Psoas muscle (tissue), 8 donors: ENCODE measurements at places on chromosomes 16 and 17. TPM values are rescaled to one million over a fixed set of nuclear protein-coding genes. Genes with fewer than 3 reads are reported as not detected.

GRCh38 chr17:39239640-39240314 lies 14.0 kb upstream of the STAC2 start:
- DNase-seq = no peak

- peak; percentile 87 for DNase-seq
These were observed 8.2 kb downstream of the USP22 start for GRCh38 chr17:21034340-21035235.

- DNase-seq = no peak
These were observed 1.1 kb upstream of the RAPGEFL1 start for GRCh38 chr17:40175928-40176753.

DNA sequence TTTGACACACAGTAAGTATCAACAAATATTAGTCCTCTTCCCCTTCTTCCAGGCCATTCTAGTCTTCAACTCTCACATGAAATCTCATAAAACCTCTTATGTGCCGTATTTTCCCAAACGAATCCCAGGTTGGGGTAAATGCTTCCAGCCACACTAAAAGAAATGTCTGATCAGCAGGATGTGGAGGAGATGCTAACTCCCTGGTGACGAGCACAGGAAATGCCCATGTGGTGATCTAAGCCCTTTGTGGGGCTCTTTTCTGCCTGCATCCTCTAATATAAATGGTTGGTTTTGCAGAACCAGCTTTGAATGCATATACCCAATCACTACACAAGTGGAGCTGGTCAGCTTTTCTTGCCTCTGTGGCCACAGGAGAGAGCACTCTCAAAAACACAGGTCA lies 498.2 kb upstream of the ERCC4 start:
- no peak for DNase-seq

DNA sequence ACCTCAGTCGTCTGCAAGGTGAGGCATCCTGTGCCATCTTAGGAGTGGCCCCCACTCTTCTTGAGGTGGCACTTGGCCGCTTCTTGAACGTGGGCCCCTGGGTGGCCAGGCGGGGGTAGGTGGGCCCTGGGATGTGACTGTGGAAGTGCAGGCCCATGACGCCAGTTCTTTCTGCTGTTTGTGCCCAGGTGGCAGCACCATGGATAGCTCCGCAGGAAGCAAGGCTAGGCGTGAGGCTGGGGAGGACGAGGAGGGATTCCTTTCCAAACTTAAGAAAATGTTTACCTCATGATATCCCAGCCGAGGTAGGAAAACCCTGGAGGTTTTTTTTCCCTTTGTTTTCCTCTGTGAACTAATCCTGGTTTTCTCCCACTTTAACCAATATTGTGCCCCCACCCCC lies 19.8 kb downstream of the NMRAL1 start:
- DNase-seq = no peak

- DNase-seq = no peak
These were observed 7.4 kb upstream of the EPX start for GRCh38 chr17:58184986-58185761.

DNA sequence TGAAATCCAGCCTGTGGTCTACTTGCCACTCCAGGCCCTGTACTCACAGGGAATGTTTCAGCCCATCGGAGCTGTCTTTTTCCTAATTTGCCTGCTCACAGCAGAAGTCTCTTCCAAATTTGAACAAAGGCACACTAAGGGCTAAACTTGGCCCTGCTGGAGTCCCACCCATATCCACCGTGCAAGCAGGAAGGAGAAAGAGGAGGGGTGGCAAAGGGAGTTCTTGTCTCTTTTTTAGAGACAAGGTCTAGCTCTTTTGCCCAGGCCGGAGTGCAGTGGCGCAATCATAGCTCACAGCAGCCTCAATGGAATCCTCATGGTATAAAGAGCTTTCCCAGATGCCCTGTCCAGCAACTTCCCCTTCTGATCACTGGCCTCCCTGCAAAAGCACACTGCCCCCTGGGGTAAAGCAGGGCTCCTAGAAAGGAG lies 2.7 kb upstream of the PRM1 start:
- DNase-seq = no peak

- peak; percentile 47 for DNase-seq
These were observed 4.4 kb upstream of the RAB26 start for GRCh38 chr16:2143878-2144485.

GRCh38 chr17:11492511-11492910 lies 105.8 kb upstream of the DNAH9 start:
- no peak for DNase-seq

DNA sequence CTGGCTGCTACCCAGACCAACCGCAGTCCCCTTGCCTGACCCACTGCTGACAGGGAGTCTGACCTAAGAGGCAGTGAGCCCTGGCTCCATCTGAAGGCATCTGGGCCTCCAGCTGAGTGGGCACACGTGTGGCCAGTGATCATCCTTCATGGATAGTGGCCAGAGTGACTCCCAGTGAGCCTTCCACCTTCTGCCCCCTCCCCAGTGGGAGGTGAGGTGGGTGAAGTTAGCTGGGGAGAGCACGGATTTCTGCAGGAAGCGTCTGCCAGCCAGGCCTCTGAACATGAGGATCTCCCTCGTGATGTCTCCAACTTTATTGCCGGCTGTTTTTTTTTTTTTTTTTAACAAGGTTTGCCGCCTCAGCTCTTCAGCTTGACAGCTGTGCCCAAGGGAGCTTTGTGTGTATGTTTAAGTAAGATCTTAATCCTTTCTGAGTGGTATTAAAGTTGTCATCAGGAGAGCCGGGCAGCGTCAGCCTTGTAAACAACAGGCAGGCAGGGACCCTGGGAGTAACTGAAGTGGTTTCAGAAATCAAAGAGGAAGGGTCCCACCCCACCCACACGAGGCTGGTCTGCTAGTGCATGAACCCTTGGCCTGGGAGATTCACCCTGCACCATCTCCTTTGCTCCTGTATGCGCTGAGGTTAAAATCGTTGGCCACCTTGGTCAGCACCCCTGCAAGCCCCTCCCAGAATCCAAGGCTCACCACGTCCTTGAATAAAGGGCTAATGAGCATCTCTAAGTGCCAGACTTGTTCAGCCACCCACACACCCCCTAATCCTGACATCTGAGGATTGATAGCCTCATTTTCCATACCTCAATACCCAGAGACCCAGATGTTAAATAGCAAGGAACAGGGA lies 33.3 kb downstream of the RHBDL3 start:
- no peak for DNase-seq

- DNase-seq = no peak
These were observed 298.1 kb upstream of the IRX5 start for GRCh38 chr16:54632322-54633220.

- DNase-seq = no peak
These were observed 35.5 kb downstream of the KSR1 start for GRCh38 chr17:27491713-27492190.

GRCh38 chr16:79401782-79402181 lies 198.8 kb downstream of the MAF start:
- no peak for DNase-seq

GRCh38 chr16:11550791-11551498 lies 35.8 kb downstream of the LITAF start:
- no peak for DNase-seq

GRCh38 chr17:62206550-62206949 lies 141.5 kb upstream of the MED13 start:
- no peak for DNase-seq

DNA sequence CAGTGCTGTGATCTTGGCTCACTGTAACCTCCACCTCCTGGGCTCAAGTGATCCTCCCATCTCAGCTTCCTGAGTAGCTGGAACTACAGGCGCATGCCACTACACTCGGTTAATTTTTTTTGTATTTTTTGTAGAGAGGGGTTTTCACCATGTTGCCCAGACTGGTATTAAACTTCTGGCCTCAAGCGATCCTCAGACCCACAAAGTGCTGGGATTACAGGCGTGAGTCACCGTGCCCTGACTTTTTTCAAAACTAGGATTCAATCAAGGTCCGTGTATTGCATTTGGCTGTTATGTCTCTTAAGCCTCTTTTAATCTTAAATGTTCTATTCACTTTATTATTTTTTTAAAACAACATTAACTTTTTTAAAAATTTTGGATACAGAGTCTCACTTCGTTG lies 4.3 kb upstream of the CCL22 start:
- DNase-seq = no peak

- DNase-seq = peak; percentile 87
These were observed 13.7 kb upstream of the CNGB1 start for GRCh38 chr16:57984443-57985203.

DNA sequence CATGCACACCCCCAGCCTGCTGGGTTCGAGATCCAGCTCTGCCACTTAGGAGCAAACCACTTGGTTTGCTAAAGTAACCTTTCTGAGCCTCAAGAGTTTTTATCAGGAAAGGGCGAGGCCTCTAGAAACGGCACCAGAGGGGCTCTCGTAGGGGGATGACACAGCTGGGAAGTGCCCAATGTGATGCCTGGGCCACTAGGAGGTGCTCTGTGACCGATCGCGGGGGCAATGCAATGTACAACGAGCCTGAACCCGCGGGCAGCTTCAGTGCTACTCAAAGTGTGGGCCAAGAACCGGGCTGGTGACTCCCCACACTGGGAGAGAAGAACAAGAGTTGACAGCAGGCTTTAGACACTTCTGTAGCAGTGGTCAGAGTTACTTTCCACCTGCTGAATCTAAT lies 9.4 kb downstream of the C16orf89 start:
- no peak for DNase-seq

DNA sequence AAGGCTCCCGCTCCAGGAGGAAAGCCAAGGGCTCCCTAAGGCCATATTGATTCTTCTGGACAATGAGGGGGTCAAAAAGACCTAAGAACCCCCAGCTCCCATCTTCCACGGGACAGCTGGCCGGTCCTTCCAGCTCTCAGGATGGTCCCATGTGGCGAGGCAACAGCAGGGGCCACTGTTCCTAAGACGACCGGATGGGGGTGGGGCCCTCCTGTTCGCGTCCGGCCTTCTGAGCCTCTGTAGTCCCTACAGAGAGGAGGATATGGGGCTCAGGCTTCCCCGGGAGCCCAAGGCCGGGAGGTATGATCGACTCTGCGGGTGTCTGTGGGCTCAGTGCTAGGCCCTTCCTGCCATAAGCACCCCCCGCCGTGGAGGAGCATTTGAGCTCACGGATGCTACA lies 6.0 kb upstream of the DCXR start:
- DNase-seq = no peak

- no peak for DNase-seq
These were observed 1.0 kb upstream of the CA7 start for GRCh38 chr16:66843191-66843590.

- DNase-seq = peak; percentile 87
These were observed at the start of gene MYL11 for GRCh38 chr16:30374538-30374937. MYL11 (plus strand) TSS chr16:30374802; CDS start chr16:30374858, 56 bp downstream.

DNA sequence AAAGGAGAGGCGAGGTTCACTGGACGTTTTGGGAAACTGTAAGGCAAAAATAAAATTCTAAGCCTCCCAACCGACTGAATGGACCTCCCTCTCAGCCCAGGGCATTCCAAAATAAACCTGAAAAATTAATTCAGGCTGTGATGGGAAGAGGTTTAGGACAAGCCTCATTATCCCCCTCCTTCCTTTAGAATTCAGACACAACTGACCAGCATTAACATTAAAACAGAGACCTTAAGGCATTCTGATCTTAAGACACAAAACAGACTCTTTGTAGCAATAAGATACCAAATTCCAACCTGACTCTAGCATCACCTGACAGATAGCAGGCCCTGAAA lies 298 bp upstream of the LDHD start:
- DNase-seq = no peak

DNA sequence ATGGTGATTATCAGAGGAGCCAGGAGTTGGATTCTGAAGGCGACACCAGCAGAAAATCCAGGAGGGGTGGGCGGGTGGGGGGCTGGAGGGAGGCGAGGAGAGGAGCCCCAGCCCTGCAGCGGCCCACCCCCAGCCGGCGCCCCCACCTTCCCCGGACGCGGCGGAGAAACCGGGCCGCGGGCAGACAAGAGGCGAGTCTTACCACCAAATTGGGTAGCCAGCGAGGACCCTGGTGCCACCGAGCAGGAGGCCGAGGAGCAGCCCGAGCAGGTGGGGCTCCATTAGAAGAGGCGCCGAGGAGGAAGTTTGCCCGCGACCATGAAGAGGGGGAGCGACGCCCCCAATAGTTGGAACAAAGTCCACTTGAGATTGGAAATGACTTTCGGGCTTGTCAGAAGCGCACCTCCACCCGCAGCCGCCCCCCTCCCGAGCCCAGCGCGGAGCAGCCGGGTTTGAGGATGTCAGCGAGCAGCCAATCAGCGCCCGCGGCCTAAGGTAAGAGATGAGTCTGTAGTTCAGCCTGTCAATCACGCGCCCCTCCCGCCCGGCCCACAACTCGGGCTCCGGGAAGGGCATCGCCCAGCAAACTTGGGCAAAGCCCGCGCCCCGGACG lies at the start of gene WNT3:
Gene WNT3, minus strand, starts transcription at position 377 of the 613 bp plus-strand sequence. Its CDS starts 95 bp downstream, at position 282.
- DNase-seq = no peak

- DNase-seq = no peak
These were observed 1.9 kb upstream of the ST6GALNAC1 start for GRCh38 chr17:76645481-76645880.

DNA sequence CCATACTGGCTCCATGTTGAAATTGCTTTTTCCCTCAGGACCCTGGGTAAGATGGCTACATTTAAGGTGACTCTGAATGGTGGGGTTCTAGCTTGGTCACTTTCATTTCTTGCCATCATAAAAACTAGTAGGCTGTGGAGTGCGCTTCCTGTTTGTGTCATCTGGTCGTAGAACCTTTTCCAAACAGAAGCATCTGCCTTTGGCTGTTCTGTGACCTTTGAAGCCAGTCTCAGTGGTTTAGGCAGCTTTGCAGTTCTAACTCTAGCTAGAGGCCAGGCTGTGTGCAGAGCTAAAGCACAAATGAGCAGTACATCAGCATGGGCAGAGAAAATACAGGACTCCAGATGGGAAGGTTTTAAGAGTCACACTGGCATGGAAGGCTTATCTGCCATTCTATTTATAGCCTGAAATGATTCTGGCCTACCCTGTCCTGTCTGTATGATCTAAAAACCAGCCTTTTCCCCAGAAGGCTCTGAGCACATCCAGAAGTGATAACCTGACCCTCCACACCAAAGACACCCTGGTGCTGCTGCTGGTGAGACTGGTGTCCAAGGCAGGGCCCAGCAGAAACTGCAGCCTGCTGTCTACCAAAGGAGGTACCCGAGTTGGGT lies 8.6 kb downstream of the ESRP2 start:
- no peak for DNase-seq

- no peak for DNase-seq
These were observed 48.2 kb downstream of the CEP112 start for GRCh38 chr17:66143657-66144282.

DNA sequence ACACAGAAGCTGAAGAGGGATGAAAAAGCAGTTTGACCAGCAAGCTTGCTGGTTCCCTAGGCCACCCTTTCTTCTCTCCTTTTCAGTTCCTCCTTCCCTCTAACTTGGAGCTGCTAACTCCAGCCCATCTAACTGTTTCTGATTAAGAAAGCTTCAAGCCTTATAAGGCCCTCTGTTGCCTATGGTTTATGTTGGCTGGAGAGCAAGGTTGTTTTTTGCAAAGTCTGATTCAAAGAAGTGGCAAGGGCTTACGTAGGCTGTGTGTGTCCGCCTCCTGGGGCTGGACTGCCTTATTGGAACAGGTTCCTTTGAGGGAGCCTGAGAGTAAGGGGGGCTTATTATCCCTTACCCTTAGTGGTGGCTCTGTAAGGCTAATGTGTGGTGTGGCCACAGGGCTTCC lies 7.1 kb downstream of the AKAP1 start:
- no peak for DNase-seq

GRCh38 chr17:19290066-19290705 lies 53.0 kb downstream of the EPN2 start:
- DNase-seq = no peak

The CDRT4 gene
- 0.84 TPM for total RNA-seq

The MGRN1 gene
- total RNA-seq = 63.1 TPM

The ADGRG3 gene
- total RNA-seq = 0.22 TPM

The ATP2A1 gene
- 639 TPM for total RNA-seq

The MYLK3 gene
- 37.2 TPM for total RNA-seq

The KCNH4 gene
- total RNA-seq = 0.17 TPM

The MMP15 gene
- 6.0 TPM for total RNA-seq

The LCMT1 gene
- 35.1 TPM for total RNA-seq

The PRSS21 gene
- not detected for total RNA-seq

The MPHOSPH6 gene
- 8.0 TPM for total RNA-seq

The SHISA6 gene
- 0.71 TPM for total RNA-seq
